SJSA1 (cell line): ENCODE measurements at places on chromosomes 6 and 20.

- no peak for DNase-seq
These were observed 162.2 kb downstream of the TBXT start for GRCh38 chr6:166005401-166005943.

DNA sequence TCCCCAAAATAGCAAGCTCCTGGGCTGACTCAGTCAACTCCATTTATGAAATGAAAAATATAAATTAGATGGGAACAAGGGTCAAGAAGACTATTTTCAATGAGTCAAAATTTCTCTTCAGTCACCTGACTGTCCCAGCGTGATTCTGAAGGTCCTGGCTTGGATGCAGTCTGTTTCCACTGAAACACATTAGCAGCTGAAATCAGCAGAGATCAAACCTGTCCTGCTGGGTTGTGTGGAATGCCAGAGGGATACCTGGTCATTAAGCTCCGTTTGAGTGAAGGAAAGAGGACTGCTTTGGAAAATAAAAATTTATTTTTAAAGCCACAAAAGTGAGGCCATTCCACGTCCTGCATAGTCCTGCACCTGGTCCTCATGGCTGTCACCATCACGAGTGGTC is 37.4 kb downstream of the PXDC1 start:
- no peak for DNase-seq

GRCh38 chr20:6575912-6576401 is 191.5 kb upstream of the BMP2 start:
- peak; percentile 66 for DNase-seq

GRCh38 chr20:32909896-32910571 is 51.3 kb downstream of the EFCAB8 start:
- no peak for DNase-seq

DNA sequence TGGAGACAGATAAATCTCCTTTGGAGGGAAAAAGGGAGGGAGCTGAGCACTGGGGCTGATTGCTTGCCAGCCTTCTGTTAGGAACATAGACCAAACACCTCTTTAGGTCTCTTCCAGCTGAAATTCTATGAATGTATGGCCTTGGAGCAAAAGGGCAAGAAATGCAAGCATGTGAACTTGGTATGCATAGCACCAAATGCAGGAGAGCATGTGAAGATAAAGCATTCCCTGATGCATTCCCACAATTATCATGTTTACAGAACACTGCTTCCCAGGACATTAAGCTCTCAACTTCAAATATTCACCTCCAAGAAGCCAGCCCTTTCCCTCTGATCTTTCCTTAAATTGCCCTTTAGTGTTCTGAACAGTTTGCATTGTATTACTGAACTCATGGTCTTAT is 15.6 kb downstream of the RIPOR2 start:
- DNase-seq: no peak

DNA sequence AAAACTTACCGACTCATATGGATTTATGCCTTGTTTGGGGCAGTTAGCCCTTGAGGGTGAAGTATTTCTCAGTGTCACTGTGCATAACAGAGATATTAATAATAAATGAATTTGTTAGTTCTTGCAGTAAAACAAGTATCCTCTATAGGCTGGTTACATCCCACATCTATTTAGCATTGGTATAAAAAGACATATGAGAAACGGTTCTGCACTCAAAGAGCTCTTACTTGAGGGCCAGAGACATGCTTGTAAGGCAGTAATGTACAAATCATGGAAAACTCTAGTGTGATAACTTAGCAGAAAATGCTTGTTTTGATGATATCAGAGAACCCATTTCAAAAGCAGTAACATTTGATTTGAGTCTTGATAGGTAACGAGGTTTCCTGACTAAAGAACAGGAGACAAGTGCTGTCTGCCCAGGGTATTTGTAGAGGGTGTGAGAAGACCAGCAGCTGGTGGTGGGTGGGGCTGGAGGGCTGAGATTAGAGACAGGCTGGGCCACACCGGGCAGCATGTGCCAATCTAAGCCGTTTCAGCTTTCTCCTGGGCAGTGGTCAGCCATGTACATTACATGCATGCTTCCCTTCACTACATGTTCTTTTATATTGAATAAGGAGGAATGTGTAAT is 46.3 kb downstream of the TULP4 start:
- no peak for DNase-seq

DNA sequence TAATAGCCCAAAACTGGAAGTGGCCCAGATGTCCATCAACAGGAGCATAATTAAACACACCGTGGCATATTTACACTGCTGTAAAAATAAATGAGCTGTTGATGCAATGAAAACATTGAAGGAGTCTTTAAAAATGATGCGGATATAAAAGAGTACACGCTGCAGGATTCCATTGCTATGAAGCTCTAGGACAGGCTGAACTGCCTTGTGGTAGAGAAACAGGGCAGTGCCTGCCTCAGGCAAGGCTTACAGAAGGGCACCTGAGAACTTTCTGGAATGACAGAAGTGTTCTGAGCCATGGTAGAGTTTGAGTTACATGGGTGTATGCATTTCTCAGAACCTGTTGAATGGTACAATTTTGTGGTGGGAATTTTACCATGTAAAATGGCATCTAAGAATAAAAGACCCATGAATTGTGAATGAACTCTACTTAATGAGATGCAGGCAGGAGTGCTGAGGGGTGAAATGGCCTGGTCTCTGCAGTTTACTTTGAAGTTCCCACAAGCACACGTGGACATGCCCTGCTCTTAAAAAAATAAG is 45.3 kb upstream of the RIN2 start:
- no peak for DNase-seq

DNA sequence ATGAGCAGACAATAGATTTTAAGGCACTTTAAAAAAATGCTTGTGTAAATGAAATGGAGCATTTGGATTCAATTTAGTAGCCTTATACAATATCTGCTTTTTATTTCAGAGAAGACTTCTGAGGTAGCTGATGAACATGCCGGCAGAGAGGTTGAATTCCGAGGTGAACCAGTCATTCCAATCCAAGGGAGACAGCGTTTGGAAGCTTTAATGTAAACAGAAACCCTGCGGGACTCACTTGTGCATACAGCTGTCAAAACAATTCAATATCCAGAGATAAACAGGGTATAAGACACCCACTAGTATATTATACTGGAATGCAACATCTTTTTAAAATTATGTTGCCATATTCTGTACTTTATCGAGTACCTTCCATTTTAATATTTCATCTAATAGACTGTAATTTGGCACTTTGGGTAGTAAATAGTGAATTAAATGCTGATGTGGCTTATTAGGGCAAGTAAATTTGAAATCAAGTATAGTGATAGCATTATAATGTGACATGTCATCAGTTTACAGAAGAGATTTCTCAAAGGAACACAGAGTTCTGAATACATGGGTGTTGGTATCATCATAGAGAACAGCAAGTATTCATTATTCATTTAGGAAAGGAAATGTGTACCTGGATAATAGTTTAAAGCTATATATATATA is 347.7 kb downstream of the PRKN start:
- DNase-seq: no peak

- DNase-seq: no peak
These were observed 50.7 kb upstream of the PLEKHG1 start for GRCh38 chr6:150549007-150549406.

GRCh38 chr6:17866876-17867444 is 120.5 kb downstream of the KIF13A start:
- no peak for DNase-seq

DNA sequence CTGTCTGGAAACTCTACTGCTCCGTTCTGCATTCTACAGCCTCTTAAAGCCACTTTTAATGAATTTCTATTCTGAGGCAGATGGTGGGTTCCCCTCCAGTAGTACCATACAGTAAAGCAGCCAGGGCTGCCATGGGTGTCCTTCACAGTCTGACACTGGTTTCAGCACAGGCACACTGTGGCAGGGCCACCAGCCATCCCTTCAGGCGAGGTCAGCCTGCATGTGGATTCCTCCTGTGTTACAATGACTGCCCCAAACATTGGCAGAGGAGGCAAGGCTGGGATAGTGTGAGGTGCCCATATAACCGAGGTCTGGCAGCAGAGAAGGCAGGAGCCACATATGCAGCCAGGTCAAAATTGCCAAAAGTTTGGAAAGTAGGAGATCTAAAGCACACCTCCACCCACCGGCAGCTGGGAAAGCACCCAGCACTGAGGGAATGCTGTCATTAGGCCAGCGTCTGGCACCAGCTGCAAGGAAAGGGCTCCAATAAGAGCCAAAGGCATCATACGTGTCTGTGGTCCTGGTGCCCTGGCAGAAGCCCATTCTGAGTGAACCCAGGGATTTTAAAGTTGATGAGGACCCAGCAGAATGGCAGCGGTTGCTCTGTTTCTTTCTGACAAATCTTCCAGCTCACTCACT is 24.0 kb downstream of the STK35 start:
- DNase-seq: no peak

DNA sequence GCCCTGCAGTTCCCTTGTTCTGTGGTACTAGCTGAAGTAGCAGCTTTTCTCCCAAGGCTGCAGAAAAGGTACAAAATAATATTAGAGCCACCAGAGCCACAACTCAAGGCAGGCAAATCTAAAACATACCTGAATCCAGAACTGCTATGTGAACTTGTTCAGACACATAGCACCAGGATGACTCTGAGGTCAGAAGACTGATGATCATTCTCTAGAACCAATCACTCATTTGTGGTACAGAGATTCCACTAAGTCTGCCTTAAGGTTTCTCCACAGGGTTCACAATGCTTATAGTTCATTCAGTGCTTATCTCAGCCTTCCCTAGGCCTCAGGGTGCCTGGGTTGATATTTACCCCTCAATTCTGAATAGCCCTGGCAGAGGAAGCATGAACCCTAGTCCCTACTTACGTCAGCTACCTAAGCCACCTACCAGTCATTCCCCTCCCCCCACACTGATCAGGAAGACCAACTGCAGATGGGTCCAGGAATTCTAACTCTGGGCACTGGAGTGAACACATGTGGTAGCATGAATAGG is 140.9 kb upstream of the MOCS1 start:
- DNase-seq: no peak

- DNase-seq: no peak
These were observed 172.7 kb upstream of the MARCKS start for GRCh38 chr6:113684382-113684901.

DNA sequence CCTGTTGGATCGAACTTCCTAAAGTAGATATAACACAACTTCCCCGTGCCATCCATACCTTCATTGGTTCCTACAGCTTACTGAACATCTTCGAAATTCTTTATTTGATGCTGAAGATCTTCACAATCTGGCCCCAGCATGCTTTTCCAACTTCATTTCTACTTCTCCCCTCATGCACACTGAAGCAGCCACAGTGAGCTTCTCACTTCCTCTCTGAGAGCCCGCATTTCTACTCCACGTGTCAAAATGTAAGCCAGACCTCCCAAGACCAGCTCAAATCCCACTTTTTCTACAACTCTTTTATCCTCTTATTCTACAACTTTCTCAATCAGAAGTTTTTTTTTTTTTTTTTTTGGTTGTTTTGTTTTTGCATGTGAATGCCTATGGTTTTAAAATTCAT is 254.7 kb downstream of the GMPR start:
- no peak for DNase-seq

DNA sequence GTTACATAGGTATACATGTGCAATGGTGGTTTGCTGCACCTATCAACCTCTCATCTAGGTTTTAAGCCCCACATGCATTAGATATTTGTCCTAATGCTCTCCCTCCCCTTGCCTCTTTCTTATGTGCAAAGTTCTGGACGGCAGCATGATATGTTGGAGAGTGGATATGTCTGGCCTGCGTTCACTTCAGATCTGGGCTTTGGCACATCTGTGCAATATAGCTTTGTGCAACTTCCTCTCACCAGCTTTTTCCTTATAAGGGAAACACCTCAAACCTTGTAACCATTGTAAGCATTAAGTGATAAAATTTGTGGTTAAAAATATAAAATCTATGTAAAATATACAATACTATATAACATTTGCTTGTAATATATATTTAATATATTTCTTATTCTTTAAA is 288.0 kb downstream of the PHACTR1 start:
- DNase-seq: no peak

- DNase-seq: no peak
These were observed 41.1 kb downstream of the FOXP4 start for GRCh38 chr6:41587131-41587879.

DNA sequence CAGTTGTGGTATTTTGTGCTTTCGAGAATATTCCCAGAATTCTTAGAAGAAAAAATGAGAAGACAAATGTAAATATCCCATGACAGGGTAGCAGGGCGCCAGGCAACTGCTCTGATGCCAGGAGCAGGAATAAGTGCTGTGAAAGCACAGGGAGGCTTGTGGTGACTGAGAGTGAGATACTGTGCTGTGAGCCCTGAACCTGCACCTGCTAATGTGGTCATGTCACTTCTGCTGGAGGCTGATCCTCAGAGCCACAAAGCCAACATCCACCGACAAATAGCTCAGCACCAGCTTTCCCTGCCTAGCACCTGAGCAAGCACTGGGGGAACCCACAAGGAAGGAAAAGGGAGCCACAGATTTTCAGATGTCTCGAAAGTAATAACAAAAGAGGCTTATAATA is 368.6 kb upstream of the CDH4 start:
- DNase-seq: no peak

DNA sequence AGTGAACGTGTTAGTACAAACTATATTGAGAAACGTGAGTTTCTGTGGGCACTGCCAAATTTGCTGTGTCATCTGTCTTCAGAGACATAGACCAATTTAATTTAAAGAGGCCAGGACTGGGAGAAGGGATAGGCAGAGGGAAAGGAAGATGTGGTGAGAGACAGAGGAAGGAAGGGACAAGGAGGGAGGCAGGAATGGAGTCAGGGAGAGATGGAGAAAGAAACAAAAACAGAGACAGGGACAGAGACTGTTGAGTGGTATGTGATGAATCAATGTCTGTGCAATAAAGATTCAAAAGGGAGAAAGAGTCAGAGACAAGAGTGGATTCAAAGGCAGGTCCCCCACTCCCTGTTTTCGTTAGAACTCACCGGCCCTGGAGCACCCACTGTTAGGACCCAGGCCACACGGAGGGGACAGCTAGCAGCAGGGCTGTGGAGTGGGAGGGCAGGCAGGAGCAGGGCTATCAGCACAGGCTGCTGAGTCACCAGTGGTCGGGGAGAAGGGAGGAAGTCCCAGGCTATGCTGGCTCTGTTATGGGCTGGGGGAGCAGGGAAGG is 51.6 kb upstream of the CHD6 start:
- no peak for DNase-seq

DNA sequence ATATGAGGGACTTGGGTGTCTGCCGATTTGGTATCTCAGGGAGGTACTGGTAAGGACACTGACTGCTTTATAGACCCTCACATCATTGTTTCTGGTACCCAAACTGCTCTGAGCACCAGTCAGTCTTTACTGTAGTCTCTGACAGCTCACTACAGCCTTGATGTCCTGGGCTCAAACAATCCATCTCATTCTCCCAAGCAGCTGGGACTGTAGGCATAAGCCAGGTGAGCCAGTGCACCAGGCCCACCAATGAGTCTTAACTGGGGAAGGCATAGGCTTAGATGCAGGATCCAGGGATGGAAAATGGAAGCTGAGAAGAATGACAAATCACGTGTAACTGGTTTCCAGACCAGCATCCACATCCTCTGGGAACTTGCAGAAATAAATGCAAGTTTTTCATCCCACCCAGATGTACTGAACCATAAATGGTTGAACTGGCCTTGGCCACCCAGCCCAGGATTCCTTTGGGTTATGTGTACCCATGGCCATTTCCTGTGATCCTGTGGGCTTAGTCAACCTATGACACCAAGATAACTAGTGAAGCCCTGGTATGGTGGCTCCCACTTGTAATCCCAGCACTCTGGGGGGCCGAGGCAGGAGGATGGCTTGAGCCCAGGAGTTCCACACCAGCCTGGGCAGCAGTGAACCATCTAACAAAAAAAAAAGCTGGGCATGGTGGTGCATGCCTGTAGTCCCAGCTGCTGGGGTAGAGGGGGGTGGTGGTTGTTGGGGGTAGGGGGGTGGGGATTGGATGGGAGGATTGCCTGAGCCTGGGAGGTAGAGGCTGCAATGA is 5.8 kb downstream of the TUBB start:
- peak; percentile 71 for DNase-seq
